ENCODE measurements at places on chromosomes 11 and 22.

- DNase-seq: no peak
Observed at GRCh38 chr11:67370351-67371076, 2.9 kb downstream of the CLCF1 start.

DNA sequence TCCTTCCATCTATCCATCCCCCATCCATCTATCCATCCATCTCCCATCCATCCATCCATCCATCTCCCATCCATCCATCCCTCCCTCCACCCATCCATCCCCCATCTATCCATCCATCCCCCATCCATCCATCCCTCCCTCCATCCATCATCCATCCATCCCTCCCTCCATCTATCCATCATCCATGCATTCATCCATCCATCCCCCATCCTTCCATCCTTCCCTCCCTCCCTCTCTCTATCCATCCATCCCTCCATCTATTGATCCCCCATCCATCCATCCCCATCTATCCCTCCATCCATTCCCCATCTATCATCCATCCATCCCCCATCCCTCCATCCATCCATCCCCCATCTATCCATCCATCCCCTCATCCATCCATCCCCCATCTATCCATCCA, 96.7 kb downstream of the MPPED1 start:
- no peak for DNase-seq

DNA sequence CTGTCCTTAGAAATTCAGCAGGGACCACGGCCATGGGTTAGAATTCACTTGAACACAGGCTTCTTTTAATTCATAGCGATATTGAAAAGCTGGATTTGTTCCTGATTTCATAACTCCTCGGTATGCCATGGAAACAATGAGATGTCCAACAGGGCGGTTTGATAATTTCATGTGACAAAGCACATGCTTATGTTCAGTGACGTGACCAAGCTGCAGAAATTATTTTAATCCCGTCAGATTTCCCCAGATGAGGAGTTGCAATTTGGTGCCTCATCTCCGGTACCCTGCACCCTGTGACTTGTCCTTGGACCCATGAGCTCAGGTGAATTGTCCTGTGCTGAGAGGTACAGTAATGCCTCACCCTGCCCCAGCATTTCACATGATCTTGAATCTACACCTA, 81.7 kb downstream of the C11orf91 start:
- no peak for DNase-seq

DNA sequence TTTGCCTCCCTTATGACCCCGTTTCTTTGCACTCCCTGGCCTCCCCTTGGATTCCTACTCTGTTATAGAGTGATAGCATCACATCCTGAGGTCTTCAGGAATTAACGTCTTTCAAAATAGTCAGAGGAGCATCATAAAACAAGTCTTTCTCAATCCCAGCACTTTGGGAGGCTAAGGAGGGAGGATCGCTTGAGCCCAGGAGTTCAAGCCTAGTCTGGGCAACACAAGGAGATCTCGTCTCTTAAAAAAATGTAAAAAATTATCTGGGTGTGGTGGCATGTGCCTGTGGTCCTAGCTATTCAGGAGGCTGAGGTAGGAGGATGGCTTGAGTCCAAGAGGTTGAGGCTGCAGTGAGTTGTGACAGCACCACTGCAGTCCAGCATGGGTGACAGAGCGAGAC, 68.7 kb upstream of the AMPD3 start:
- no peak for DNase-seq

GRCh38 chr22:36606659-36607058, 77.7 kb upstream of the EIF3D start:
- no peak for DNase-seq
